ENCODE measurements at places on chromosomes 6 and 20. TPM values are rescaled to one million over a fixed set of nuclear protein-coding genes. Genes with fewer than 3 reads are reported as not detected.

The CST4 gene
- not detected for total RNA-seq

The ZNF311 gene
- total RNA-seq, result 0.30 TPM

The ATG5 gene
- total RNA-seq, result 27.1 TPM

The CDSN gene
- total RNA-seq, result not detected

The SOX18 gene
- 1.1 TPM for total RNA-seq

The BIRC7 gene
- total RNA-seq, result 3.1 TPM

The GJA10 gene
- total RNA-seq, result not detected

The TDRD6 gene
- not detected for total RNA-seq

The TREML2 gene
- total RNA-seq, result not detected

All from A549 treated with DMSO at 1 μM for 4 hours (cell line).